ENCODE measurements at places on chromosomes 13 and 19.

DNA sequence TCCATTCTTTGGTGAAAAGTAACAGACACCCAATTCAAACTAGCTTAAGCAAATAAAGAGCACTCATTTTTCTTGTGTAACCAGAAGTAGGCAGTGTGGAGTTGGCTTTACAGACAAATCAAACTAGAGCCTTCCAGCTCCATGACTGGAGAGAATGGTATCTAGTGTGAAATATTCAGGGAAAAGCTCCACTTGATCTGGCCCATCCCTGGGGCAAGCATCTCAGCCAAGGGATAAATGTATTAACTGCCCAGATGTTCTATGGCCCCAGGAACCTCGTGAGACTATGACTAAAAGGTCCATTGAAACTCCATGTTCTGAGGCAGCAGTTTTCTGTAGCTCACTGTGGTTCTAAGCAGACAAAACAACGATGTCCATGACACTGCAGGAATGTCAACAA is 49.9 kb downstream of the TBC1D4 start:
- DNase-seq: no peak

GRCh38 chr19:50875795-50876422 is 2.7 kb downstream of the KLK2 start:
- DNase-seq: no peak

DNA sequence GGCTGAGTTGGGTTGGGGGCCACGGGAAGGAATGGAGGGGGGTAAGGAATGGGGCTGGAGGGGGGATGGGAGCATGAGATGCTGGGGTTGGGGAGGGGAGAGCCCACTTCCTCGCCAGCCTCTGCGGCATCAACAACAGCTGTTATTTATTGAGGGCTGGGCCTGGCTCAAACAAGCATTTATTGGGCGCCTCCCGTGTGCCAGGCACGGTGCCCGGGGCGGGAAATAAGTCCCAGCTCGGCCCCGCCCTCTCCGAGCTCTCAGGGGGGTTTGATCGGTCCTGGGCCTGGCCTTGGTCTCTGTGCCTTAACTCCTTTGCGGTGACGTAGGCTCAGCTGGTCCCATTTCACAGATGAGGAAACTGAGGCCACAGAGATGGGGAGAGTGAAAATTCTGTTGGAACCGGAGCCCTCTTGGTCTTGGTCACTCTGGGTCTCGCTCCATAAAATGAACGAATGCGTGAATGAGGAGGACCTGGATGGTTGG is 919 bp upstream of the ADAMTS10 start:
- no peak for DNase-seq

GRCh38 chr13:76683854-76684253 is 202.4 kb downstream of the KCTD12 start:
- DNase-seq: no peak

- no peak for DNase-seq
These were observed 169.5 kb upstream of the UFM1 start for GRCh38 chr13:38180126-38180525.

DNA sequence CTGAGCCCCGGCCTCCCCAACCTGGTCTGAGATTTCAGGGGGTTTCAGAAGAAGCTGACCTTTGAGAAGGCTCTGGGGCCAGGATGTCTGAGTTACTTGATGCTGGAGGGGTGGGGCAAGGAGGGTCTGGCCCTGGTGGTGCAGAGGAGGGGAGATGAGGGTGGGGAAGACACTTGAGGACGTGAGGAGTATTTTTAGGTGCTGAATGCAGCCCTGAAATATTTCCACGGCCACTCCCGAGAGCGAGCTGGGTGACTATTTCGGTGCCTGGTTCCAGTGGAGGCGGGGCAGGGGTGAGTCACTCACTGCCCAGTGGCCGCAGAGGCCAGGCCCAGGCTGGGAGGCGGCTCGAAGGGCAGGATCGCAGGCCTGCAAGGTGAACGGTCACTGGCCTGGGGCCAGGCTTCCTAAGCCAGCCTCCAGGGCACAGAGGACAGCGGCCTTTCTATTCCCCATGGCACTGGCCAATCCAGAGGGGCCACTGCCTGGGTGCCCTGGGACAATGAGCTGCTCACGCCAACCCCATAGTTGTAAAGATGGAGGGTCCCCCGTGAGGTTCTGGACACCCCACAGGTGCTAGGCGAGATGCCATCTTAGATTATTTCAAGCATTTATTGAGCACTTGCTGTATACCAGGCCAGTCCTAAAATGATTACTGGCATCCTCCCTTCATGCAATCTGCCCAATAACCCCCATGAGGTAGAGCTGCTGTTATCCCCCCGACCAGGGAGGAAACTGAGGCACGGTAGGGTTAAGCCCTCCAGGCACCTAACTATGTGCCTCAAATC is 19.7 kb upstream of the JUND start:
- no peak for DNase-seq

GRCh38 chr13:32804673-32805230 is 211.5 kb upstream of the KL start:
- no peak for DNase-seq

- no peak for DNase-seq
These were observed 58.7 kb upstream of the NBEA start for GRCh38 chr13:34883396-34883795.

GRCh38 chr13:30376426-30377311 is 45.6 kb upstream of the UBE2L5 start:
- peak; percentile 52 for DNase-seq

- no peak for DNase-seq
These were observed 1183.6 kb upstream of the ATXN8OS start for GRCh38 chr13:68923995-68924394.

GRCh38 chr13:98524391-98524790 is 52.5 kb downstream of the STK24 start:
- DNase-seq: no peak
